ENCODE measurements at places on chromosomes 11 and 22.
A peak's percentile ranks its signal among the peaks of the same experiment; 100 is the strongest.

DNA sequence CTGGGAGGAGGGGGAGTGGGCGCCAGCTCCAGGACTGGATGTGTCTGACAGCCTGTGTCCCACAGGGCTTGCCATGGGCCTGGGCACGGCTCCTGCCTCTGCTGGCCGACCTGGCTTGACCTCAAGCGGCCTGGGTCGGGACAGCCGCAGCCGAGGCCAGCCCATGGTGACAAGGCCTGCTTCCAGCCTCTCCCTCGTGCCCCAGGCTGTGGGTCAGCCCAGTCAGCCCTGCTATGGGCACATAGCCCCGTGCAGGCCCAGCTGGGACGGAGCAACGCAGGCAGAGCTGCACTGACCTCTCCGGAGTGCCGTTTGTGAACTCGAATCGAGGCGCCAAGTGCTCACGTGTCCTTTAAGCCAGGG, 17.9 kb downstream of the OSBPL5 start:
- DNase-seq, result no peak

GRCh38 chr11:21814169-21814568, 378.7 kb upstream of the ANO5 start:
- DNase-seq, result no peak

DNA sequence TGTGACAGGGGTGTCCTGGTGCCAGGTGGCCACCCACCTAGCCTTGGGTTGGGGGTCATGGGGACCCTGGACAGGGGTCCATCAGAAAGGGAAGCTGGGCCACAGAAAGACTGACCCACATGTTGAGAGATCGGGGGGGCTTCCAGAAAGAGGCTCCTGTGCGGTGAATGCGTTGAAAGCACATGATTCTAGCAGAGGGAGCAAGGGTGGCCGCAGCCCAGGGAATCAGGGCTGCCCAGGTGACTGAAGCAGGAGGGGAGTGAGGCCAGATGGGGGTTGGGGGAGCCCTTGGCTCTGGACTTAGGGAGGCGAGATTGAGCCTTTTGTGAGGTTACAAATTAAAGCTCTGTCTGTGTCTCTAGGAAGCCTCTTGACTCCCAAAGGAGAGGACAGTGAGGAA, 80.7 kb downstream of the MORC2 start:
- DNase-seq, result no peak

- no peak for DNase-seq
These were observed 131.0 kb upstream of the LDLRAD3 start for GRCh38 chr11:35812828-35813227.

DNA sequence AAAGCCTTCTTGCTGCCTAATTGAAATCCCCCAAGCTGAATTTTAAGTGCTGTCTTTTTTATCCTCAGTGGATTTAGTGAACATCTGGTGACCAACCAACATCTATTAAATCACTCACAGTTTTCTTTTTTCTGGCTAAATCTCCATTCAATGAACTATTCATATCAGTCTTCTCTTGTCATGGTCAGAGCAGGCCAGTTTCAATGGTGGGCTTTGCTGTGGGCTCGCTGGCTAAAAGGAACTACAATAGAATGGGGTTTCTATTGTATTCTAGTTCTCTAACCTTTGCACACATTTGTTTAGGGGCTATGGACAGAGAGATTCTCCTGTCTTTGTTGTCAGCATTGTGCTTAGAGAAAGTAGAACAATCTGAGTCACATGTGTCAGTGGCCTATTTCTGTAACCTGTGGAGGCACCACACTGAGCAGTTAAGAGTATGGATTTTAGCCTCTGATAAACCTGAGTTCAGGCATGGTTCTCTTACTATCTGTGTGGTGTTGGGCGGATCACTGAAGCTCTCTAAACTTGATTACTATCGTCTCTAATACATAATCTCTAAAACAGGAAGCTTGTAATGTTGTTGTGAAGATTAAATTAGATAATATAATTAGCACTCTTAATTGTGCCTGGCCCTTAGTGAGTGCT, 94.2 kb upstream of the CADM1 start:
- no peak for DNase-seq

- no peak for DNase-seq
These were observed 32.3 kb downstream of the TRIM29 start for GRCh38 chr11:120105576-120105975.

DNA sequence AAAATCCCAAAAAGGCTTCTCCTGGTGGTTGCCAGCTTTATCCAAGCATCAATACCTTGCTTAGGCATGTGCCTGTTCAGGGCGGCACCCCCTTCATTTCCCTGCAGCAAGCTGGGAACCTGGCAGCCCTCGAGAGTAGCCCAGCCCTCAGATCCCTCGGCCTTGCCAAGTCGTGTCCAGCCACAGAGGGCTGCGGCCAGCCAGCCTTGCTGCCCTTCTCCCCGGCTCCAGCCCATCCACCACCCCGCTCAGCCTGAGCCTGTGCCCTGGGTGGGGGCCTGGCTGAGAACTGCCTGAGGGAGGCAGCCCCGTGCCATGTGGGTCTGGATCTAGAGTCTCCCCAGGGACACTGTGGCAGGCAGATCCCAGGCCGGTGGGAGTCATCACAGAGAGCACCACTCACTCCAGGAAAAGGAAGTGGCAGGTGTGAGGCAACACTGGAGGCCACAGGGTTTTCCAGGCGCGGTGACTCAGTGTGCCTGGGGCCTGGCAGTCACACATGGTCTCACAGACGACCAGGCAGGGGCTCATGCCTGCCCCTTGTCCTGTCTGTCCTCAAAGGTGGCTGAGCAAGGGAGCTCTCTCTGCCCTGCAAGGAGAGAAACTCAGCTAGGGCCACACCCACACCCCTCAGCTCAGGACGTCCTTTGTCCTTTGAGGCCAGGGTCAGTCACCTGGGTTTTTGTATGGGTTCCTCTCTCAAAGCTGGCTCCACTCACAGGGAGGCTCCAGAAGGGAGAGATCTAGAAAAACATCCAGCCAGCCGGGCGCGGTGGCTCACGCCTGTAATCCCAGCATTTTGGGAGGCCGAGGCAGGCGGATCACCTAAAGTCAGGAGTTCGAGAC, 12.2 kb upstream of the CDC42BPG start:
- no peak for DNase-seq

DNA sequence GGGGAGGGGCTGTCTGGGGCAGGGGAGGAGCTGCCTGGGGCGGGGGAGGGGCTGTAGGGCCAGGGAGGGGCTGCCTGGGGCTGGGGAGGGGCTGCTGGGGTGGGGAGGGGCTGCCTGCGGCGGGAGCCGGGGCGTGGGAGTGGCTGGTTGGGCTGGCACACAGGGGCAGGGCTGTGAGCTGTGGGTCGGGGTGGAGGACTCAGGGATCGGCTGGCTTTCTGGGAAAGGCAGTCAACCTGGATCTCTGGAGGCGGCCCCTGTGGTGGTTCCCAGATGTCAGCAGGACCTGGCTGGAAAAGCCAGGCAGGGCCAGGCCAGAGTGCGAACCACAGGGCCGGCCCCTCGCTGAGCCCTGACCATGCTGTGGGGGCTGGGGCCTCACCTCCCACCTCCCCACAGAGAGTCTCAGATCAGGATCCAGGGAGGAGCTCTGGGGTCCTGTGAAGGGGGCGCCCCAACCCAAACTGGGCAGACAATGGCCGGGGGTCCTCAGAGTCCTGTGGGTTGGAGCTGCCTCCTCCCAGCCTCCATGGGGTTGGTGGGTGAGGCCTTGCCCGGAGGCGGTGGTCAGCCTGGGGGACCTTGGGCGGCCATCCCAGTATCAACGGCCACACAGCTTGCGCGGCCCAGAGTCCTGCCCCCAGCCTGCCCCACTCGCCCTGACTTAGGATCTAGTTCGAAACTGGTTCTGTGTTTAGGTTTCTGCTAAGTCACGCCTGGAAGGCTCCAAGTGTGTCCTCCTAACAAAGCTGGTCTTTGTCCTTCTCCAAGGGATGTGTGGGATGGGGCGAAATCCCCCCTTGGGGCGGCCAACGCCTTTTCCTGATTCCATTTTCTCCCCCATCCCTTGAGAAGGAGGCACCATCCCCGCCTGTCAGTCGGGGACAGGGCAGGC, 1.9 kb downstream of the MUC5B start:
- DNase-seq, result no peak

DNA sequence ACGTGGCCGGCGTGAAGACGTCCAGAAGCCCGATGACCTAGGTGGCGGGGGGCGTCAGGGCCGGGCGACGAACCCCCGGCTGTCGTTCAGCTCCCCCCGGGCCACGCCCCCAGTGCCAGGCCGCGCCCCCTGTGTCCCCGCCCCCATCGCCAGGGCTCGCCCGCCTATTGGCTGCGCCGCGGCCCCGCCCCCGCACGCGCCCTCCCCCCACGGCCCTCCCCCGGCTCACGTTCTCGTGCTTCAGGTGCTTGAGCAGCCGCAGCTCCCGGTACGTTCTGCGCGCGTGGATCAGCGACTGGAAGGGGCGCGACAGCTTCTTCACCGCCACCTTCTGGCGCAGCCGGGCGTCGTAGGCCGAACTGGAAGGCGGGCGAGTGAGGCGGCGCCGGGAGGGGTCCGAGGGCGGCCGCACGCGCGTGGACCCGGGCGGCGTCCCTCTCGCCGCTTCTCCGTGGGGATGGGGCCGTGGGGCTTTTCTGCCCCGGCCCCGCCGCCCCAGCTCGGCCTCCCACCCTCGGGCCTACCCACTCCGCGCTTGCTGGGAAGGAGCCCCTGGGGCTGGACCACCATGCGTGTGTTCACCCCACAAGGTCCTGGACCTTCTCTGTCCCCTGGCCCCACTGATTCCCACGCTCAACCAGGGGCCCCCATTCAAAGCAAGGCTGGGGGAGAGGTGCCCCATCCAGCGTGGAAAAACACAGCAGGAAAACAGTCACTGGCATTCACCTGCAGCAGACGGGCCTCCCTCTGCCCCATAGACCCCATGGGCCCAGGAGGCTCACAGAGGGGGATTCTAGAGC, 2.4 kb downstream of the MAPK11 start:
- peak; percentile 24 for DNase-seq

- no peak for DNase-seq
These were observed 22.6 kb downstream of the RTN4RL2 start for GRCh38 chr11:57482782-57483561.

DNA sequence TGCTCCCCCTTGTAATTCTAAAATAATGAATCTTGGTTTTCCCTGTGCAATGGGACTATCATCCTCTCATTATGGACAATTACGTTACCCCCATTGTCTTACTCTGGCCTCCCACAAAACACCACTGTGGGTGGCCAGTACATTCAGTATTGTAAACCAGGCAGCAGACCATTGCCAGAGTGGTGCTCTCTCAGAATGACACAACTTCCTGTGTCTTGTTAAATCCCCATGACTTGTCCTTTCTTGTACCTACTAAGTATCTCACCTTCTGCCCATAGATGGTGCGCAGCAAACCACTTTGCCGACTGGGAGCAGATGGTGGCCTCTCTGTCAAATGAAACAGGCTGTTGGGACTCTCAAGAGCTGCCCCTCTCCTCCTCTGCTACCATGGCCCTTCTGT, 287.1 kb upstream of the RAG2 start:
- DNase-seq, result no peak

- DNase-seq, result no peak
These were observed 3.5 kb downstream of the DGCR6L start for GRCh38 chr22:20316217-20316843.

DNA sequence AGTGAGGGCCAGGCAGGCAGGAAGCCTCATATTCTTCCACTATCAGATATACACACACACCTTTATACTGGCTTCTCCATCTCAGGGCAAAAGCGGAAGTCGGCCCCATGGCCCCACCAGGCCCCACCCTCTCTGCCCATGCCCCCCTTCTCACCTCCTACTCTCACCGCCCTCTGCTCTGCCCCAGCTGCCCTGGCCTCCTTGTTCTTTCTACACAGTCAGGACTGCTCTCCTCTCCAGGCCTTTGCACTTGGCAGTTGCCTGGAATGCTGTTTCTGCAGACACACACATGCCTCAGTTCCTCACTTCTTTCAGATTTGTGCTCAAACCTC, 25.3 kb downstream of the OTOG start:
- no peak for DNase-seq

DNA sequence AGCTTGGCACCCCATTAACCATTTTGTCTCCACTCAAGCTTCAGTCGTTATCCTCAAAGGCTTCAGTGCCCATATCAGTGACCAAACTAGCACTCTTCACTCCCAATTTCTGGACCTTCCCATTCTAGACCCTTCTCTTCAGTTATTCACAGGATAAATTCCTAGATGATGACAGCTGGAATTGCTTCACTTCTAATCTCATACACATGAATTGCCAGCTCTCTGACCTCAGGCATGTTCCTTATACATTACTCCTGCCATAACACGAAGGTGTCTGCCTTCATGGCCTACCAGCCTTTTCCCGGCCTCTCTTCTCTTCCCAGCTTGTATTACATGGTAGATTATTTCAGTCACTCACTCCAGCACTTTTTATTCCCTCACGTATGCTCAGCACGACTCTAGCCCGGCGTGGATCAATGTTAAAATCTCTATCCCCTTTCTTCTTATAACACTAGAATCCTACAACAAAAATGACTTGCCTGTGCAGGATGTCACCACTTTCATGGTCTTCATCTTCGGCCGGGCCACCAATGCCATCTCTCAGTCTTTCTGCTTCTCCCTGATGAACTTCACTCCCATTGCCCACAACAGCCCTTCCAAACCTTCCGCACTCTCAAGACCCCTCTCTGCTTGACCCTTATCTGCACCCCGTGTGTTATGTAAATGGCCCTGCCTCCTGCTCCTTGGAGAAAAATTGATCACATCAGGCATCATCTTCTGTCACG, 36.9 kb downstream of the EIF3F start:
- no peak for DNase-seq

- no peak for DNase-seq
These were observed 8.2 kb downstream of the C1QTNF6 start for GRCh38 chr22:37179622-37180420.

DNA sequence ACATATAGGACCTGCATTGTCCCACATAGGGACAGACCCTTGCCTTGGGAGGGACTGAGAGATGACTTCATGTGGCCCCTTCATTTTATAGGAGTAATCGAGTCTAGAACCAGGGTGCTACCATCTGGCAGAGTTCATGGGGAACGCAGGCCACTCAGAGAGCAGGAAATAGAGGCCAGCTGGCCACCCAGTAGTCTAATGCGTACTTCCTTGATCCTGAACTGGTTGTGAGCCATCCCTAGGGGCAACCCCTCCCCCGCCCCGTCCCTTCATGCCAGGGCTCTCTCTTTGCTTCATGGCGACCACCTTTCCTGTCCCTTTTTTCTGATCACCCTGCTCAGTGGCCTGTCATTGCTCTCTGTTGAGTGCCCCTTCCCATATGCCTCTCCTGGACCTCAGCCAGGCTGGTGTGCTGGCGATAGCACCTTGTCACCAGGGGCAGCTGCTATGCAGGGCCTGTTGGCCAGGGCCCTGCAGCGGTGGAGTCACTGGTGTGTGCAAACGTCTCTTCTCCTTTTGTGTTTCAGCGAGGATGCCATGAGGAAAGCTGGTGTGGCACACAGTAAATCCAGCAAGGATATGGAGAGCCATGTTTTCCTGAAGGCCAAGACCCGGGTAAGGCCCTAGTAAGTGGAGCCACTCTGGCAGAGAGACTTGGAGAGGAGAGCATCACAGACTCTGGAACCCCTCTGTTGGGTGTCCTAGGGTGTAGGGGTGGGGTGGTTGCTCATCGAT, 29.3 kb downstream of the MED15 start:
- no peak for DNase-seq

- DNase-seq, result no peak
These were observed 5.9 kb downstream of the ST3GAL4 start for GRCh38 chr11:126361400-126361799.

DNA sequence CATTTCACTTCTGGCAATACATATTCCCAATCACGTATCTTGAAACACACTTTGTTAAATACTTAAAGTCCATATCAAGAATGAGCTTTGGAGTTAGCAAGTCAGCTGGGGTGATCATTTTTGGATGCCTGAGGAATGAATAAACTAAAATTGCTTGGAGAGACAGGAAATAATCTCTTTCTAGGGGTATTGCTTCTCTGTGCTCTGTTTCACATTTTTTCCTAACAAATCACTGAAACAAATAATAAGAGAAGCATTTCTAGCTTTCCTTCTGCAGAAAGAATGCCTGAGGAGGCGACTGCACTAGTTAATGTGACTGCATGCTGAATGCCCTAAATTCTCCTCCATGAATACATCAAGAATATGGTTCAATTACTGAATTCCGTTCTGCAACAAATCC, 541.4 kb upstream of the CCDC90B start:
- DNase-seq, result no peak

Measured in stimulated activated CD8-positive, alpha-beta memory T cell treated with anti-CD3 and anti-CD28 coated beads, Interleukin-12 subunit alpha, Interleukin-12 subunit beta, amount 100 ng/mL, for 1 hour (primary cell).